ENCODE measurements at places on chromosomes 7 and 10. TPM values are rescaled to one million over a fixed set of nuclear protein-coding genes. Genes with fewer than 3 reads are reported as not detected.

GRCh38 chr10:10758306-10758705, 259.4 kb upstream of the CELF2 start:
- no peaks in the 10 kb centered on the region for H3K4me1 ChIP-seq
- no peaks in the 10 kb centered on the region for H3K27me3 ChIP-seq
- H3K36me3 ChIP-seq: no peaks in the 10 kb centered on the region
- DNase-seq: peak; percentile 42
- H3K27ac ChIP-seq: no peak overlapping the region

- peaks cover 3% of the 10 kb centered on the region for H3K4me1 ChIP-seq
- no peak for DNase-seq
These were observed 799.6 kb downstream of the GRM8 start for GRCh38 chr7:126453104-126453503.

TUBB8 gene
- not detected for total RNA-seq

STYXL1 gene
- 13.9 TPM for total RNA-seq

DNA sequence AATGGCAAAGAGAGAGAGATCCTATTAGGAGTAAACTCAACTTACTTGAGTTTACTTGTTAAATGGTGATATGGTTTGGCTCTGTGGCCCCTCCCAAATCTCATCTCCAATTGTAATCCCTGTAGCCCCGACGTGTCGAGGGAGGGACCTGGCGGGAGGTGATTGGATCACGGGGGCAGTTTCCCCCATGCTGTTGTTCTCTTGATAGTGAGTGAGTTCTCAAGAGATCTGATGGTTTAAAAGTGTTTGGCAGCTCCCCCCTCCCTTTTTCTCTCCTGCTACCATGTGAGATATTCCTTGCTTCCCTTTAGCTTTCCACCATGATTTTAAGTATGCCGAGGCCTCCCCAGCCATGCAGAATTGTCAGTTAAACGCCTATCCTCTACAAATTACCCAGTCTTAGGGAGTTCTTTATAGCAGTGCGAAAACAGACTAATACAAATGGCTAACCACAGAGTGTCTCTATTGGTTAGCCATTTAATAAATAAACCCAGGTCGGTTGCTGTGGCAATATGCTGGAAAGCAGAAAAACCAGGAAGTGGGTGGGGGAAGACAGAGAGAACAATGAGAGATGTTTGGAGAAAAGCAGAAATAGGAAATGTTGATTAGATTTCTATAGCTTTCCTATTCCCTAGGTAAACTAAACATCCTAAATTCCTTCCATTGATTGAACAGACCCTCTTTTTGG, 3.0 kb upstream of the STMP1 start:
- H3K36me3 ChIP-seq: no peaks in the 10 kb centered on the region
- H3K4me1 ChIP-seq: peaks cover 22% of the 10 kb centered on the region
- H3K27me3 ChIP-seq: no peaks in the 10 kb centered on the region

GRCh38 chr7:80772347-80772993, 134.0 kb downstream of the CD36 start:
- no peaks in the 10 kb centered on the region for H3K27me3 ChIP-seq
- no peak for DNase-seq
- peaks cover 63% of the 10 kb centered on the region for H3K4me1 ChIP-seq
- H3K36me3 ChIP-seq: no peaks in the 10 kb centered on the region
- H3K4me3 ChIP-seq: no peak overlapping the region

GRCh38 chr7:69682518-69682917, 84.2 kb downstream of the AUTS2 start:
- H3K4me3 ChIP-seq: no peak overlapping the region
- H3K36me3 ChIP-seq: no peaks in the 10 kb centered on the region
- H3K27me3 ChIP-seq: no peaks in the 10 kb centered on the region
- peaks cover 57% of the 10 kb centered on the region for H3K4me1 ChIP-seq

- no peak for DNase-seq
- H3K4me1 ChIP-seq: no peaks in the 10 kb centered on the region
- H3K27me3 ChIP-seq: no peaks in the 10 kb centered on the region
- H3K36me3 ChIP-seq: no peaks in the 10 kb centered on the region
- no peak overlapping the region for H3K27ac ChIP-seq
- no peak overlapping the region for H3K4me3 ChIP-seq
These were observed 258.8 kb downstream of the THSD7A start for GRCh38 chr7:11573128-11573750.

- no peaks in the 10 kb centered on the region for H3K4me1 ChIP-seq
- no peak for DNase-seq
- no peak overlapping the region for H3K4me3 ChIP-seq
These were observed 112.5 kb downstream of the EPC1 start for GRCh38 chr10:32234471-32234870.

DNA sequence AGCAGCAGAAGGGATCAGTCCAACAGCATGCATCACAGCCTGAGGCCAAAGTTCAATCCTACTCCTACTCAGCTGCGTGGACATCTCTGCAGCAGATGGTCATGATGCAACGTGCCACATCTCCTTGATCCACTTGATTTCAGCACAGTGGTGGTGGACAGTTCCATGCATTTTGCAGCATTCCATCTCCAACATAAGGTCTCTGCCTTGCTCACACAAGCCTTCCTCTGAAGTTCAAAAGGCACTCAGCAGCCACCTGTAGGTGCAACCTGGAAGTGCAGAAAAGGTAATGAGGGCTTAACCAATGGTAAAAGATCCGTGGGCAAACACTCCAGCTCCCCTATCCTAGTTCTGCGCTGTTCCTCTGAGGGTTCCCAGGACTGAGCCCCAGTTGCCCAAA, 57.5 kb upstream of the CHCHD3 start:
- H3K27ac ChIP-seq: no peak overlapping the region
- H3K4me1 ChIP-seq: no peaks in the 10 kb centered on the region
- no peaks in the 10 kb centered on the region for H3K36me3 ChIP-seq
- DNase-seq: no peak
- peaks cover 13% of the 10 kb centered on the region for H3K27me3 ChIP-seq

All from esophagus muscularis mucosa (tissue), 4 donors.